ENCODE measurements at places on chromosomes 4 and X. TPM values are rescaled to one million over a fixed set of nuclear protein-coding genes. Genes with fewer than 3 reads are reported as not detected.

IL1RAPL1 gene
- polyA plus RNA-seq, result not detected

DNA sequence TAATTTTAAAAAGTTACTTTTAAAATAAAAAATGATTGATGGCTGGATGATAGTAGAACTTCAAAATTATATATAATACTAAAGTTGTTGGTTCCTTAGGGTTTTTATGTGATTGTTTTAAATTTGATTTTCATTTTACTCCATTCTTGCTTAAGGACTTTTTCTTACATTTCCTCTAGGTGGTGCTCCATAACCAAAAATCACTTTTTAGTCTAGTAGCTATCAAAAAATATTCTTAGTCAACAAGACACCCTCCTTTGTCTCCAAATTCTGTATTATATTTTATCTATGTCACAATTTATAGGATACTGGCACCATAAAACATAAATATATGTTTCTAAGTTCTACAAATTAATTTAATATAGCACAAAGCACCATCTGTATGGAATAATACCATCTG is 67.2 kb upstream of the BRWD3 start:
- H3K27me3 ChIP-seq, result no peaks in the 10 kb centered on the region
- H3K27ac ChIP-seq, result no peak overlapping the region
- no peaks in the 10 kb centered on the region for H3K36me3 ChIP-seq
- no peak overlapping the region for H3K4me3 ChIP-seq
- H3K4me1 ChIP-seq, result no peaks in the 10 kb centered on the region

ZFYVE28 gene
- 16.2 TPM for polyA plus RNA-seq

DNA sequence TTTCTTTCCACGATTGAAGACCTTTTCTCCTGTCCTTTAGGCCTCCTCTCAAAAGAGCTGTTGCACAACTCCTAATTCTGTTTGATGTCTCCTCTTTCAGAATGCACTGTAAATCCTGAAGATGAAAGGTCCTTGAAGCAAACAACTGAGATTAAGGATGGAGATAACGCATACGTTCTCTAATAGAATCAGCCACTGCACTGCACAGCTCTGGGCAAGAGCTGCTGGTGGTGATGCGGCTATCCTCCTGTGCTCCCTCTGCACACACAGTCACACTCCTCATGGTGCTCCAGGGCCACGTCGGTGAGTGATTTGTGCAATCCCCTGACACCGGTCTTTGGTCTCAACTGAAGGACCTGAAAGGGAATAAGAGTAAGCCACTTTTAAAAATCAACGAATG is 208.7 kb downstream of the PDGFC start:
- H3K27ac ChIP-seq, result no peak overlapping the region
- H3K27me3 ChIP-seq, result no peaks in the 10 kb centered on the region
- DNase-seq, result no peak
- no peak overlapping the region for H3K4me3 ChIP-seq

WAS gene
- 6.2 TPM for polyA plus RNA-seq

DGKK gene
- not detected for polyA plus RNA-seq

- no peak overlapping the region for H3K27ac ChIP-seq
- no peaks in the 10 kb centered on the region for H3K36me3 ChIP-seq
- H3K27me3 ChIP-seq, result no peaks in the 10 kb centered on the region
- H3K4me1 ChIP-seq, result no peaks in the 10 kb centered on the region
These were observed 306.5 kb downstream of the MAGEB5 start for GRCh38 chrX:26522501-26522900.

- no peak overlapping the region for H3K4me3 ChIP-seq
- H3K36me3 ChIP-seq, result no peaks in the 10 kb centered on the region
- H3K27ac ChIP-seq, result no peak overlapping the region
- H3K27me3 ChIP-seq, result no peaks in the 10 kb centered on the region
These were observed 45.5 kb upstream of the CLNK start for GRCh38 chr4:10730019-10730418.

AKAP17A gene
- polyA plus RNA-seq, result 65.6 TPM

- H3K4me3 ChIP-seq, result no peak overlapping the region
- no peaks in the 10 kb centered on the region for H3K36me3 ChIP-seq
These were observed 24.9 kb upstream of the RNF150 start for GRCh38 chr4:141158219-141158618.

- no peak overlapping the region for H3K4me3 ChIP-seq
- DNase-seq, result peak; percentile 5
- no peaks in the 10 kb centered on the region for H3K4me1 ChIP-seq
- no peak overlapping the region for H3K27ac ChIP-seq
These were observed 237.5 kb downstream of the HNRNPD start for GRCh38 chr4:82136161-82136801.

CENPVL3 gene
- polyA plus RNA-seq, result 3.4 TPM

DNA sequence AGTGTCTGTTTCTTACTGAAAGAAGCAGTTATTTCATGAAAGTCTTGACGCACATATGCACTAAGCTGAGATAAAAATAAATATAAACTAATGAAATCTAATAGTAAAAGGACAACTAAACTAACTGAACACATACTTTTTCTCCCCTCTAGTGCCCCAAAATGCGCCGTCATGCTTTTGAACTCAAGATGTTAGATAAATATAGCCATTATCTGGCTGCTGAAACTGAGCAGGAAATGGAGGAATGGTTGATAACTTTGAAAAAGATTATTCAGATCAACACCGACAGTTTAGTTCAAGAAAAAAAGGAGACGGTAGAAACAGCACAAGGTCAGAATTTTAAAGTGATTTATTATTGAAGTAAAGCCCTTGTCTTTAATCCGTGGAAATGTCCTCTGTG is 70.2 kb downstream of the DOCK11 start:
- H3K4me1 ChIP-seq, result no peaks in the 10 kb centered on the region
- no peaks in the 10 kb centered on the region for H3K27me3 ChIP-seq
- H3K27ac ChIP-seq, result no peak overlapping the region
- no peak for DNase-seq
- no peaks in the 10 kb centered on the region for H3K36me3 ChIP-seq

GRCh38 chr4:159927781-159928180 is 824.9 kb downstream of the RAPGEF2 start:
- H3K4me3 ChIP-seq, result no peak overlapping the region
- no peak for DNase-seq
- no peaks in the 10 kb centered on the region for H3K27me3 ChIP-seq
- no peaks in the 10 kb centered on the region for H3K4me1 ChIP-seq
- H3K27ac ChIP-seq, result no peak overlapping the region

DNA sequence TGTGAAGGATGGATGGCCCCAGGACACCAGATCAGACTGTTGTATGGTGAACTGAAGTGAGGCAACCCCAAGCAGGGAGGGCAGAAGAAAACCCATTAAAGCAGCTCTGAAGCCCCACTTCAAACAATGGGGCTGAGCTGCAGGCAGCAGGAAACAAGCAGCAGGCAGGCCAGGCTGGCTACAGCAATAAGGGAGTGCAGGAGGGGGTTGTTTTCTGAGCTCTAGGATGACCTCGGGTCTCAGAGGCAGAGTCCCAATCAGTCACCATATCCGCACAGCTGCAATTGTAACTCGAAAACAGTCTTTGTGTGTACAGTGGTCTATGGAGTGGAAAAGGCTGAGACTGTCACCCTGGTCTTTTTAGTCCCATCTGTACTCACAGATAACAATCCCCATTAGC is 90.4 kb downstream of the COL4A6 start:
- no peak overlapping the region for H3K27ac ChIP-seq
- no peaks in the 10 kb centered on the region for H3K27me3 ChIP-seq
- H3K4me3 ChIP-seq, result no peak overlapping the region
- no peaks in the 10 kb centered on the region for H3K36me3 ChIP-seq

DNA sequence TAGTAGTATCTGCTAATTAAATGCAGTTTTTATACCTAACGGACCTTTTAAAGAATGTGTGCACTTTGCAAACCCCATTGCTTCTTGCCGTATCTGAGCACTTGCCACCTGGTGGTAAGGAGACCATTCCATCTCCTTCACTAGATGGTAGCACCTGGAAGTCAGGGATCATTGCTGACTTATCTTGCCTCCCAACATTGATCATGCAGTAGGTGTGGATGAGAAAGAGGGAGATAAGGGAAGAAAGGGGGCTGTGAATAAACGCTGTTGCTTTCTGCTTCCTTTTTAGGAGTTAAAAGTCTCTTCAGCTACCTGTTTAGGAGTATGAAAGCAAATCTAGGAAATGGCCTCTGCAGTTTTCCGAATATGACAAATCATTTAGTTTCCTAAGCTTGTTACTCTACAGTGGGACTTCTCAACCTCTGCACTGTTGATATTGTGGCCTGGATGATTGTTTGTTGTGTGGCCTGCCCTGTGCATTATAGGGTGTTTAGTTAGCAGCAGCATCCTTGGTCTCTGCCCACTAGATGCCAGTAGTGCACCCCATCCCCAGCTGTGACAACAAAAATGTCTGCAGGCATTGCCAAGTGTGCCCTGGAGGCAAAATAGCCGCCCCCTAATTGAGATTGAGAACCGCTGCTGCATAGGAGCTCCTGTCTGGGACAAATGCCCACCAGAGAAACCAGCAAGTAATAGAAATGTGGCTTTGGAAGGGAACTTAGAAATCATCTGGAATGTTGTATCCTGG is 38.8 kb downstream of the GAB1 start:
- H3K36me3 ChIP-seq, result peaks cover 11% of the 10 kb centered on the region
- peak; percentile 36 for DNase-seq
- H3K27me3 ChIP-seq, result no peaks in the 10 kb centered on the region
- peaks cover 1% of the 10 kb centered on the region for H3K4me1 ChIP-seq

DNA sequence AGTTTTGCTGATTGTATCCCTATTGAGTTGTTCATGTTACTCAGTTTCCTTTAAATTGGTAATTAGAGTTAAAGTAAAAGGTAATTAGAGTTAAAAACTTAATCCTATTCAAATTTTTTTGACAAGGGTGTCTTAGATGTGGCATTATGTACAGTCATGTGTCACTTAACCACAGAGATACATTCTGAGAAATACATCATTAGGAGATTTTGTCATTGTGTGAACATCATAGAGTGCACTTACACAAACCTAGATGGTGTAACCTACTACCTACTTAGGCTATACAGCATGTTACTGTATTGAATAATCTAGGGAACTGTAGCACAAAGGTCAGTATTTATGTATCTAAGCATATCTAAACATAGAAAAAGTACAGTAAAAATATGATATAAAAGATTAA is 39.2 kb downstream of the BEX3 start:
- H3K4me1 ChIP-seq, result no peaks in the 10 kb centered on the region
- H3K4me3 ChIP-seq, result no peak overlapping the region
- H3K27ac ChIP-seq, result no peak overlapping the region

FATE1 gene
- polyA plus RNA-seq, result 0.16 TPM

- H3K36me3 ChIP-seq, result no peaks in the 10 kb centered on the region
- DNase-seq, result no peak
- no peak overlapping the region for H3K4me3 ChIP-seq
- H3K4me1 ChIP-seq, result no peaks in the 10 kb centered on the region
- H3K27me3 ChIP-seq, result no peaks in the 10 kb centered on the region
These were observed 20.6 kb upstream of the HPGDS start for GRCh38 chr4:94363136-94363655.

RBM47 gene
- 111 TPM for polyA plus RNA-seq

DNA sequence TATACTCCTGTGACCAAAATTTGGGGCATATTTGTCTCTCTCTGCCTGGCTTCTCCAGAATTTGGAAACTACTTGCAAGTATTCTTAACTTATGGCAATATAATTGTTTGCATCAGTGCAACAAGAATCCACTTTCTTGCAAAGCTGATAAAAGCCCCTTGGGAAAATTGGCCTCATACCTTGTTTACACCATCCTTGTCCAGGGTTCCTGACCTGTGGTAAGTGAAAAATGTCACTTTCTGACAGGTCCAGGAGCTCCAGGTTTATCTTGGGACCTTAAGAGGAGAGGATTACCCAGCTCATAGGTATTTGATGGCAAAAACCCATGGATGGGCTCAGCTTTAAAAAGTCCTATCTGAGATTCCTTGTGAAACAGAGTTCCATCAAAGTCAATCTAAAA is 29.3 kb upstream of the CXCL13 start:
- no peaks in the 10 kb centered on the region for H3K27me3 ChIP-seq
- DNase-seq, result no peak
- H3K27ac ChIP-seq, result no peak overlapping the region
- no peaks in the 10 kb centered on the region for H3K4me1 ChIP-seq
- no peak overlapping the region for H3K4me3 ChIP-seq

DNA sequence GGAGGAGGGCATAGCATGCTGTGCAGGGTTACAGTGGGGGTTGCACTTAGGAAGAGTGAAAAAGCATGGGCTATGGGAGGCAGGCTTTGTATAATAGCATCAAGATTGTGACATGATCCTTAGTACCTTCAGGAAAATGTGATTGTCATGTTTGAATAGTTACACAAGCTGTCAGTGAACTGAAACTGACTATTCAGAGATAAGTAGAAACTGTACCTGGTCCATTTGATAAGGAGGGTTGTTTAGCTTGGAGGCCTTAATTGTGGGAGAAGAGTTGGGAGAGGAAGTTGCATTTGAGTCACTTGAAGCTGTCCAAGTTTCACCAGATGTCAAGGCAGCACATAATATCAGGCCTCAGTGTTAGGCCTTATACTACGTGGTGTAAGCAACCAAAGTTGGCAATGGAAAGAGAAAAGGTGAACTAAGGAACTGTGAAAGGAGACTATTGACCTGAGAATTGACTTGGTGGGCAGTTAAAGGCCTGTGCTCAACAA is 85.0 kb downstream of the TEX13C start:
- no peak overlapping the region for H3K27ac ChIP-seq
- H3K4me3 ChIP-seq, result no peak overlapping the region
- no peaks in the 10 kb centered on the region for H3K36me3 ChIP-seq

GRCh38 chrX:117743469-117744251 is 372.9 kb downstream of the KLHL13 start:
- no peak overlapping the region for H3K4me3 ChIP-seq
- no peak overlapping the region for H3K27ac ChIP-seq
- peak; percentile 19 for DNase-seq
- H3K27me3 ChIP-seq, result no peaks in the 10 kb centered on the region
- H3K36me3 ChIP-seq, result no peaks in the 10 kb centered on the region
- peaks cover 5% of the 10 kb centered on the region for H3K4me1 ChIP-seq

DNA sequence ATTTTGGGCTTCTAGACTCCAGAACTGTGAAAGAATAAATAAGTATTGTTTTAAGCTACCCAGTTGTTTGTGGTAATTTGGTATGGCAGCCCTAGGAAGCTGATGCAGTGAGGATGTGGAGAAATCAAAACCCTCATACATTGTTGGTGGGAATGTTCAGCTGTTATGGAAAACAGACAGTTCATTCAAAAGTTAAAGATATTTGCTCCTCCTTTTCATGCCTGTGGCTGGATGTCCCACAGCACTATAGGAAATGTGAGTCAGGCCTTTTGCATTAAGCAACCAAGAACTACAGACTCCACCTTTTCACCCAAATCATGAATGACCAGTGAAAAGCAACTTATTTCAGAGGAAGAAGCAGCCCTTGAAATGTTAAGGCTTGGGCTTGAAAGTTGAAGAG is 6.7 kb downstream of the BBS12 start:
- no peaks in the 10 kb centered on the region for H3K27me3 ChIP-seq
- no peak overlapping the region for H3K27ac ChIP-seq
- H3K4me3 ChIP-seq, result no peak overlapping the region
- no peak for DNase-seq
- H3K4me1 ChIP-seq, result peaks cover 6% of the 10 kb centered on the region
- peaks cover 6% of the 10 kb centered on the region for H3K36me3 ChIP-seq

GRCh38 chrX:9875801-9876200 is 89.6 kb downstream of the SHROOM2 start:
- no peak overlapping the region for H3K4me3 ChIP-seq
- H3K36me3 ChIP-seq, result no peaks in the 10 kb centered on the region
- no peaks in the 10 kb centered on the region for H3K27me3 ChIP-seq

PHKA1 gene
- 1.4 TPM for polyA plus RNA-seq

Measured in small intestine (tissue), 16 donors.